ENCODE measurements at places on chromosomes 5 and 9.

DNA sequence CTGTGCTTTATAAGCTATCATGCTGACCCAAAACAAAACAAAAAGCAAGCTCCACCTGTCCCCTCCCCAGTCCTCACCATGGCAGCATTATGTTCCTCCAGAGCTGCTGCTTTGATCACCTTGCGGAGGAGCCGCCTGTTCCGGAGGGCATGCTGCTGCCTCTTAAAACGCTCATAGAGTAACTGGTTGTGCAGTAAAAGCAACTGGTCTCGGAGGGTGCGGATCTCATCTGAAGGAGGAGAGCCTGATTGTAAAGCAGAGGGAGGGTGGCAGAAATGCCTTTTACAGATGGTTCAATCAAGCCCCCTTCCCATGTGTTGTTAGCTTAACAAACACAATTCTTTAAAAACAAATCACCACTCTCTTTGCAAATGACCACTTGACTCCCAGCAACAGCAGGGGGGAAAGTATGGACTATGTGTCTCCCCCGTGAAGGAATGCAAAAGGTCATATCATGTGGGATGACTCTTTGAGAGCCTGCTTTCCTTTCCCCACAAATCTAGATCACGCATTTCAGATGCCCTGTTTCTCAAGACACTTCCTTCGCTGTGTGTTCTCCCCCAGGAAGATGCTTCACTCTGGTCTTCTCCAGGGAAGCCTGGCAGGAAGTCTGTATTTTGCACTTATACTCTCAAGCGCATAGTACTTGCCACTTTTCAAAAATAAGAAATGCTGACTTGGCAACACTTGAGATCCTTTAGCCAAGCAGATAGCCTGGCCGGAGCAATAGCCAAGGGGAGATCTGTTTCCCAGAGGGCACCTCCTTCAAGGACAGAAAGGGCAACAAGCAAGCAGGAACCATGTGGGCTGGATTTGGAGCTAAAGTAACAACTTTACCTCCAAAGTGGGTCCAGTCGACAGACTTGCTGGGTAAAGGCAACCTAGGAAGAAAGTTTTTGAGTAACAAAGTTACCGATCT lies 25.1 kb downstream of the SPACA9 start:
- no peak for DNase-seq

DNA sequence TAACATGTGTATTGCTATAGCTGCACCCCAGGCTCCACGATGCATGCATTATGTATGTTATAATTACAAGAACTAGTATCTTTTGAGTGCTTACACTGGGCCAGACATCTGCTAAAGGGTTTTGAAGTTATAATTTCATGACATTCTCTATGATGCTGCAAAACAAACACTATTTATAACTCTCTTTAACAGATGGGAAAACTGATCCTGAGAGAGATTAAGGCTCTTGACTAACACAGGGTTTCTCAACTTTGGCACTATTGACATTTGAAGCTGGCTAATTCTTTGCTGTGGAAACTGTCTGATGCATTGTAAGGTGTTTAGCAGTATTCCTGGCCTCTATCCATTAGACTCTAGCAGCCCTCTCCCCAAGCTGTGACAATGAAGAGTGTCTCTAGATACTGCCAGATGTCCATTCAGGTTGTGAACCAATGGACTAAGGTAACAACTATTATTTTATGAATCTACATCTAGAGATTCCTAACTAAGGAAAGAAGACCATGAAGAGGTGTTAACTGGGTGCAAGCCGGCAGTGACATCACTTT lies 258.6 kb downstream of the ASTN2 start:
- no peak for DNase-seq

GRCh38 chr9:127898433-127899127 lies 823 bp downstream of the ST6GALNAC6 start:
- no peak for DNase-seq

DNA sequence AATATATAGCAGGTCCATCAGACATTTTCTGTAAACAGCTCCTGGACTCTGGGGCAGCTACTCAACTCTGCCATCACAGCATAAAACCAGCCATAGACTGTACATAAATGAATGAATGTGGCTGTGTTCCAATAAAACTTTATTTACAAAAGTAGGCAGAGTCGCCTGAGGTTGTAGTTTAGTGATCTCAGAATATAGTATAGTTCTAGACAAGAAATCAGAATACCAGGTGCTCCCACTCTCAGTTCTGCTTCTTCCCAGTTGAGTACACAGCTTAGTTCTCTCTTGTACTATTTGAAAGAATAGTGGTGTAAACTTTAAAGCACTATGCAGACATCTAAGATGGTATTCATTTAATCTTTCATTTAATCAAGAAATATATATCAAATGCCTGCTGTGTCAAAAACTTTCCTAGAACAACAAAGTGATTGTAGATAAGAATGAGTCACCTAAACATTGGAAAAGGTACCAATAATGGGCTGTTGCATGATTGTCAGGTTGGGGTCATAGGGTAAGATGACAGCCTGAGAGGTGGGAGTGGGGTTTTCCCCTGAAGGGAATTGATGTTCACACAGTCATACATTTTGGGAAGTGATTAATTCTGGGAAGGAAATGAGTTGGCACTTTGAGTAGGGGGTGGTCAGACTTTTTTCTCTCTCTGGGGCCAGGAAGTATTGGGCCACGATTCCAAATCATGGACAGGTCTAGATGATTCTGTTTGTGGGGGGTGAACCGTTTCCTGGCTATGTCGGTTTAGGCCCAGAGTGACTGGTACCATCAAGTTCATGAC lies 37.0 kb downstream of the TNFSF8 start:
- no peak for DNase-seq

DNA sequence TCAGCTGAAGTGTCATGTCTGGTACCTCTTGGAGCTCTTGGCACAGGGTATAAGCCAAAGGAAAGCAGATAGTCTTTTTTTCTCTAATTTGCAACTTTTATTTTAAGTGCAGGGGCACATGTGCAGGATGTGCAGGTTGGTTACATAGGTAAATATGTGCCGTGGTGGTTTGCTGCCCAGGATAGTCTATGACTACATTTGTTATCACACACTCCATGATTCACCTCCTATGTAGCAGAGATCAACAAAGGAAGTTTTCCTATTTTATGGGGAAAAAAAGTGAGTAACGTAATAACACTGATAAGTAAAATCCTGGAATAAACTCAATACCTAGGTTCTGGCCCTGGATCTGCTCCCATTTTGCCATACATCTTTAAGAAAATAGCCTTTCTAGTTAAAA lies 234.6 kb downstream of the CAAP1 start:
- no peak for DNase-seq

DNA sequence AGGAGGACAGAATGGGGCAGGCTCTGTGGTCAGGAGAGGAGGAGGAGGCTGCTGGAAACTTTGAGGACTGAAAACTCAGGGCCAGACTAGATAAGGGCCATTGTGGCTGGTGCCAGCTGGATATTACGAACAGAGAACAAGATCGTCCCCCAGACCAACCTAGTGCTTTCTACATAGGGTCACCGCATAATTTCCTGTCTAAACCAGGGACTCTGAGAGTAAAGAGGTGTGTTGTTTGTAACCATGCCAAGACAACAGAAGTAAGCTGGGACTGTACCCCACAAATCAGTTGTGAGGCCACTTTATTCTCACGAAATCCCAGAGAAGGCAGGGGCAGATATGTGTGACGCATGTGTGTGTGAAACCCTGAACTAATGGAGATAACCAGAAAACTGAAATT lies 20.3 kb upstream of the GFPT2 start:
- no peak for DNase-seq

- DNase-seq, result no peak
Measured at GRCh38 chr9:37836386-37836785, 35.8 kb downstream of the DCAF10 start.

DNA sequence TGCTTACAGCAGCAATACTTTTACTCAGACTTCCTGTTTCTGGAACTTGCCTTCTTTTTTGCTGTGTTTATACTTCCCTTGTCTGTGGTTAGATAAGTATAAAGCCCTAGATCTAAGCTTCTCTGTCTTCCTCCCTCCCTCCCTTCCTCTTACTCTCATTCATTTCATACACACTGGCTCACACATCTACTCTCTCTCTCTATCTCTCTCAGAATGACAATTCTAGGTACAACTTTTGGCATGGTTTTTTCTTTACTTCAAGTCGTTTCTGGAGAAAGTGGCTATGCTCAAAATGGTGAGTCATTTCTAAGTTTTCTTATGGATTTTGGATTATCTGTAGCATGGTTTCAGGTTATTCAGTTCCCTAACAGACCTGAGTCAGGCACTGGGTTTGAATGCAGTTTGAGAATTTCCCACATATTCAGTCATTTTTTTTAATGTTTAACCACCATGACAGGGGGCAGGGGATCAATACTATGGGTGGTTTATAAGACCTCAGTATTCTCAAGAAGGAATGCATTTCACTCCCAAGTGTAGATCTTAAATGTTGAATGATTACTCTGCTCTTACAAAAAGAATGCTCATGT lies at the start of gene IL7R:
IL7R (plus strand) TSS at position 127 of the 587 bp plus-strand sequence; CDS start at position 214, 87 bp downstream.
- no peak for DNase-seq

DNA sequence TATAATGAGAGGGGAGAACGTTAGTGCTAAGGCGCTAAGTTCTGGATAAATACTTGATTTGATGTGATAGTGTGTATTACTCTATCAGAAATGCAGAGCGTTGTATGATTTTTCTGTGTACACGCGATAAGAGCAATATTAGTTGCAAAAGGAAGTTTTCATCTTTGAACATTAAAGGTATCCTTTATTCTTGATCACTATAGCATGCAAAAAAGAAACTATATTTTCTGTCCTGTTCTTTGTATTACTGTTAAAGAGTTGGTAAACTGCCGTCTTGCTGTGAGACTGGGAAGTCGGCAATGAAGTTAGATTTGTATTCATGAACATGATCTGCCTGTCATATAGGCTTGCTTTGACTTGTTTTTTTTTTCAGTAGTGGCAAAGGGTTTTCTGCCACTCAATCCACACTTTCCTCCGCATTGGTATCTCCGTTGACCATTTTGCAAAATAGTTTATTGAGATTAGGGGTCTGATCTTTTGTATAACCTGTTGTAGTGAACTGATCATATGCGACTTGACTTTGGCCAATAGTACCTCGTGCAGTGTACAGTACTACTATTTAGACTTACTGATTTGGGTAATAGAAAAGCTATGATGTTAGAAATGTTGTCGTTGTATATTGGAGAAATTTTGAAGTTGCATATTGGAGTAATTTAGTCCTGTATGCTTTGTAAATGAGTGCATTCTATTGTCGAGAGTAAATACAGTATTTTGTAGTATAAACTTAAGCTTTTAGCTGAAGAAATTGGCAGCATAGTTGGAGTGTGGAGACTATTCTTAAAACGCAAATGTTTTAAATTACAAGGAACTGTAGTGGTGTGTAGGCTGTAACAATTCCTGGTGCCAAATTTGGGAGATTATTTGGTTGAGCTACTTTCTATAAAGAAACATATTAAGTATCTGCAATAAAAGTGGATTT lies 1.7 kb downstream of the DENND4C start:
- no peak for DNase-seq

DNA sequence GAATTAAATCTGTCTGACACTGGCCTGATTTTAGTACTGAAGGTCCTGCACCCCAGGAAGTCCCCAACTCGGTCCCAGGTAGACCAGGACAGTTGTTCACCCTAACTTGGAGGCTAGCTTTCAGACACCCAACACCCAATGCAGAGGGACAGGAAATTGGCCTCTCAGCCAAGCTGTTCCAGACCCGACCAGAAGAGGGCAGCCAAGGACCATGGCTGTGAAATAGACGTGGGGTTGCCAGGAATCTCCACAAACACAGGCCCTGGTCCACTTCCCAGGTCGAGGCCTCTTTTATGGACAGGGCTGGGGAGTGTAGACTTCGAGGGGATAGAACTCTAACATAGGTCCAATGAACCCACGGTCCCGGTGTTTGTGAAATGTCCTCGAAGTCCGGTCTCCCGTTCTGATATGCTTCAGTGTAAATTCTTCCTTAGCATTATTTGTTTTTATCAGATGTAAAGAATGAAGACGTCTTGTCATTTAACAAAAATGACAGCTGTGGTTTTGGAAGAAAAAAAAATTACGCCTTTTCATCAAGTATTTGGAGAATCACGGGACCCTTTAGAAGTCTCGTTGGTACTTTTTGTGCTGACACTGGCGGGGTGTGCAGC lies 260.3 kb upstream of the ADAMTS16 start:
- DNase-seq, result no peak

- DNase-seq, result no peak
Measured at GRCh38 chr9:81777482-81777881, 88.1 kb upstream of the TLE1 start.

DNA sequence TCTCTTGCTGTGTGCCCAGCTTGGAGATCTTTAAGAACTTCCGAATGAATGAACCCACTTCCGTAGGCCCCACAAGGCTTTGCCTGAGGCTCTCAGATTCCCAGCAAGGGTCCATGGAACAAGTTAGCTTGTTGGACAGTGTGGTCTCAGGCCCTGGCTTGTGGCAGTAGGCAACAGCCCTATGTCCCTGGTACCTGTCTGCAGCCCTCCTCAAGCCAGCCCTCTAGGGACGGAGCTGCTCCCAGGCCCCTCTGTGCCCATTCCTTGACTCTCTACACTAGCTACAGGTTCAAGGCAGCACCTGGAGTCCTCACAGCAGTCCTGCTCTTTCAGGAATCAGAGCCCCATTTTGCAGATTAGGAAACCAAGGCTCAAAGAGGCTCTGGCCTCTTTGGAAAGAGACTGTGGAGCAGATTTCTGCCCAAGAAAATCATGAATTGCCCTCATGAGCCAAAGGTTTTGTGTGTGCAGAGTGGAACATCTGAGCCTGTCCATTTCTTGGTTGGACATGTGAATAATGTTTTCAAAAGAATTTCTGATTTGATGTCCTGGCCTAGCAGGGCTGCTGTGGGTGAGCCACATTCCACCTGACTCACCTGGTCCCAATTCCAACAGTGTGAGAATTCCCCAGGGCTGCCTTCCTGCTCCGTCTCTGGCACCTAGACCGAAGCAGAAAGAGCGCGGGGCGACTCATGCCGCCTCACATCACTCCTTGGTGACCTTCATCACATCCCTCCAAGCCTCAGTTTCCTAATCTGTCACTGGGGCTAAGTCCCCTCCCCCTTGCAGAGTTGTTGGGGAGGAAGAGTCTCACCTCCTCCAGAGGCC lies 131.7 kb downstream of the BARX1 start:
- no peak for DNase-seq

- no peak for DNase-seq
Measured at GRCh38 chr5:174735498-174736330, 11.3 kb downstream of the MSX2 start.

GRCh38 chr5:110665184-110665726 lies 61.2 kb downstream of the TMEM232 start:
- no peak for DNase-seq

GRCh38 chr9:112764837-112765236 lies 14.3 kb downstream of the SNX30 start:
- DNase-seq, result no peak

- DNase-seq, result peak; percentile 20
Measured at GRCh38 chr5:180670586-180671359, 21.4 kb upstream of the FLT4 start.

- DNase-seq, result no peak
Measured at GRCh38 chr5:126354858-126355731, 68.1 kb upstream of the GRAMD2B start.

- DNase-seq, result no peak
Measured at GRCh38 chr5:146825033-146825432, 53.5 kb downstream of the PPP2R2B start.

- DNase-seq, result no peak
Measured at GRCh38 chr5:38642189-38642911, 85.9 kb upstream of the LIFR start.

Measured in T-helper 1 cell (primary cell).